ENCODE measurements at places on chromosomes 5 and 9.

GRCh38 chr5:119315516-119315949, 40.3 kb upstream of the TNFAIP8 start:
- no peak for DNase-seq

- DNase-seq = no peak
Observed at GRCh38 chr5:109921735-109922380, 232.1 kb downstream of the MAN2A1 start.

DNA sequence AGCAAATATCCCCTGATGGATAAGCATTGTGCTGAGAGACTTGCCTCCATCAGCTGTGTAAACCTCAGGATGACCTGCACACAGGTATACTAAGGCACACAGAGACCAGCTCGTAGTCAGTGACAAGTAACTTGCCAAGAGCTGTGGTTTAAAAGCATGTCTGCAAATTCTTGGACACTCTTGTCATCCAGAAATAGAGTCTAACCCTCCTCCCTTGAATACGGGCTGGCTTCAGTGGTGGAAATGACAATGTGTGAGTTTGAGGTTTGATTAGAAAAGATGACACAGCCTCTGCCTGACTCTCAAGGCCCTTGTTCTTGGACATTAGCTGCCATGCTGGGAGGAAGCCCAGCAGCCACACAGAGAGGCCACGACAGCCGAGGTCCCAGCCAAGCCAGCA, 114.4 kb downstream of the GADD45G start:
- DNase-seq = no peak

DNA sequence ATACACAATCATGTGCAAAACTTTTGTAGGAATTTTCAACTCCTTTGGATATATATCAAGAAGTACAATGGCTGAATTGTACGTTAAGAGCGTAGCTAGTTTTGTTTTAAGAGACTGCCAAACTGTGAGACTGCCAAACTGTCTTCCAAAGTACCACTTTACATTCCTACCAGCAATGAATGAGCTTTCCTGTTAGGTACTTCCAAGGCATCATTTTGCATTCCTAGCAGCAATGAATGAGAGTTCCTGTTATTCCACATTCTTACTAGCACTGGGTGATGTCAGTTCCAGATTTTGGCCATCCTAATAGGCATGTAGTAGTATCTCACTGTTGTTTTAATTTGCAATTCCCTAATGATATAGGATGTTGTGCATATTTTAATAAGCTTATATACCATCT, 219.3 kb downstream of the KCNN2 start:
- DNase-seq = no peak

DNA sequence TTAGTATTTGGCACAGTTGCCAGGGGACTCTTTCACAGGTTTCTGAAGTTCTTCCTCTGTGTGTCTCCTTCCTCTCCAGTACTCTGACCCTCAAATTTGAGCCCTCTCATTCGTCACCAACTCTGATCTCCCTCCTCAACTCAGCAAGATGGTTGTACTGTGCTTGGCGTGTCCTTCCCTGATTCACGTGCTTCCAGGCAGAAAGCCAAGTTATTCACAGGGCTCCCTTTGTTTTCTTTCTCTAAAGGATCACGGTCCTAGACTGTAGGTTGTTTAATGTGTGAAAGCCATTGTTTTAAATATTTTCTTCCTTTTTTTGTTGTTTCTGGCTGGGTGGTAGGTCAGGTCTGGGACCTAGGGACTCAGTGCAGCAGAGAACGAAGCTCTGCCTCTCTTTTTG, 142.9 kb downstream of the DMAC1 start:
- DNase-seq = no peak

- peak; percentile 7 for DNase-seq
Observed at GRCh38 chr5:98880151-98880550, 48.7 kb downstream of the CHD1 start.

GRCh38 chr5:65823204-65823603, 101.2 kb downstream of the NLN start:
- DNase-seq = no peak

GRCh38 chr5:155839251-155840037, 487.5 kb upstream of the SGCD start:
- DNase-seq = no peak

GRCh38 chr5:179318221-179318955, 26.9 kb downstream of the ADAMTS2 start:
- no peak for DNase-seq

GRCh38 chr9:127415657-127416056, 8.5 kb upstream of the ZNF79 start:
- no peak for DNase-seq

GRCh38 chr5:34580983-34581382, 75.1 kb upstream of the RAI14 start:
- no peak for DNase-seq

- no peak for DNase-seq
Observed at GRCh38 chr9:121281614-121282276, 13.8 kb downstream of the GSN start.

DNA sequence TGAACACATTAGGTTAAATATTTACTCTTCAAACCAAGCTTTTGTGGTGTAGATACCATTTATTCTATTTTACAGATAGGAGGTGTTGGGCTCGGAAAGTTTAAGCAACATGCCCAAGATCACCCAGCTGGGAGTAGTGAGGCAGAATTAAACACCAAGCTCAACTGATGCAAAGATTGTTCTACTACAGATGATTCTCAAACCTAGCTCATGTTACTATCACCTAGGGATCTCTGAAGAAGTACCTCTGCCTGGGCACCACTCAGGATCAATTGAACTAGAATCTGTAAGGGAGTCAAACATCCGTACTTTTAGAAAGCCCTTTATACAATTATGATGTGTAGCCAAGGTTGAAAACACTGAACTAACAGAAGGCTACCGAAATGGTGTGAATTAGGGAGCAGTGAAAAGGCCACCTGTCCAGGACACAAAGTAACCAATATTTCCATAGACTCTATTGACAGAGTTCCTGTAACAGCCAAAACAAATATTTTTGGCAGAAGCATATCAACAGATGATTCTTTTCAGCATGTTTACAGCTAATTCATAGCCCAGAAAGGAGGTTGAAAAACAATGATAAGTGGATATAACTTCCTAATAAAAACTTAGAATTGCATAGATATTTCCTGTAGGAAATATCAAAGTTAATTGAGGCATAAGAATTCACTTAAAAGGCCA, 158.5 kb upstream of the PTGER4 start:
- DNase-seq = no peak

- DNase-seq = no peak
Observed at GRCh38 chr5:161431963-161432362, 114.6 kb downstream of the GABRB2 start.

DNA sequence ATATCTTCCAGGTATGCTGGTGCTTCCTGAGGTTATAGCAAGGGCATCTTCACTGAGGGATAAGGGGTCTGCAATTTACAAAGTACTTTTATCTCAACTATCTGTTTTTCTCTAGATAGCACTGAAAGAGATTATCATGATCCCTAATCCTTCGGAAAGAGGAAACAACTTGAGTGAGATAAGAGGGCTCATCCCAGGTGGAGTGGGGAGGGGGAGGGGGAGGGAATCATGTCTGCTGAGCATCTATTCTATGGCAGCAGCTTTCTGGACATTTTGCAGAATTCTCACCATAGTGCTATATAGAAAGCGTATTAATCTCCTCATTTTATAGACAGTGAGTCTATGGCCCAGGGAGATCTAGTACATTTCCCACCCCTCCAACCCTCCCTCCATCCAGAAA, 5.9 kb downstream of the TNFSF15 start:
- no peak for DNase-seq

- DNase-seq = no peak
Observed at GRCh38 chr9:79984429-79985067, 412.8 kb downstream of the TLE4 start.

DNA sequence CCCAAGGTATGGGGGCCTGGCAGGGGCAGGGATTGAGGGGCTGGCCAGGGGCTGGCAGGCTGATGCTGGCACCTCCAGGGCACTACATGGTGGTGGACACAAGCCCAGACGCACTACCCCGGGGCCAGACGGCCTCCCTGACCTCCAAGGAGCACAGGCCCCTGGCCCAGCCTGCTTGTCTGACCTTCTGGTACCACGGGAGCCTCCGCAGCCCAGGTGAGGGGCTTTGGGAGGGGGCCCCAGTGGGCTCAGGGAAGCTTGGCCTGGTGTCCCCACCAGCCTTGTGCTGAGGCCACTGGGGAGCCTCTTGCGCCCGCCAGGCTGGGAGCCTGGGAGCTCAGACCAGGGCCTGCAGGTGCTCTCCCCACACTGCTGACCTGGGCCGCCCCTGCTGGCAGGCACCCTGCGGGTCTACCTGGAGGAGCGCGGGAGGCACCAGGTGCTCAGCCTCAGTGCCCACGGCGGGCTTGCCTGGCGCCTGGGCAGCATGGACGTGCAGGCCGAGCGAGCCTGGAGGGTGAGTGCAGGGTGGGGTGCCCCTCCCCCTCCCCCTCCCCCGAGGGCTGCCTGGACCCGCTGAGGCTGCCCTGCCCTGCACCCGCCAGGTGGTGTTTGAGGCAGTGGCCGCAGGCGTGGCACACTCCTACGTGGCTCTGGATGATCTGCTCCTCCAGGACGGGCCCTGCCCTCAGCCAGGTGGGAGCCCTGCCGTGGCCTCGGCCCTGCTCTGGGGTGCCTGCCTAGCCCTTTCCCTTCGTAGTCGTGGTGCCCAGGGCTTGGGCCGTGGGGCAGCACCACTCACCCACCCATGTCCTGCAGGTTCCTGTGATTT, 5.7 kb downstream of the MAMDC4 start:
- no peak for DNase-seq

DNA sequence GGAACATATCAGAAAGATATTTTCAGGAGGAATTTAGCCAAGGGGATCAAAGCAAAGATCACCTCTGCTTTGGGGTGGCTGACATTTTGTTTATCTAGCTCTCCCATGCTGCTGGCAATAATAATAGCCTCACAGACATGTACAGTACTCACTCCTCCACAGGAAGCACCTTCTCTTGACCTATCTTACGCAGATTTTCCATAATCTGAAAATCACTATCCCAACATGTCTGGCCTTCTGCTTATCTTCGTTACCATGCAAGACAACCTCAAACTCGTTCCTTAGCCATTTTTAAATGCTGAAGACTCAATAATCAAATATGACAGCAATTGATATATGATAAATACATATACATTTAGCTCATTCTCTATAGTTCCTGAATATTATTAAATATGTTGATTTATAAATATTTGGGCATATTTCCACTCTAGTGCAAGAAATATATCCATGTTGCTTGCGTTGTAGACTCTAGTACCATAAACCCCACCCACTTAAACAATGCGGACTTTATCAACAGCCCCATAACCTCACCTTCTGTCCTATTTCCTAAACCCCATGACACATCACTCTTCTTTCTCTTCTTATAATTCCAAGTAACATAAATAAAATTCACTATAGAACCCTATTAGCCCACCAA, 18.0 kb downstream of the ZNF608 start:
- no peak for DNase-seq

DNA sequence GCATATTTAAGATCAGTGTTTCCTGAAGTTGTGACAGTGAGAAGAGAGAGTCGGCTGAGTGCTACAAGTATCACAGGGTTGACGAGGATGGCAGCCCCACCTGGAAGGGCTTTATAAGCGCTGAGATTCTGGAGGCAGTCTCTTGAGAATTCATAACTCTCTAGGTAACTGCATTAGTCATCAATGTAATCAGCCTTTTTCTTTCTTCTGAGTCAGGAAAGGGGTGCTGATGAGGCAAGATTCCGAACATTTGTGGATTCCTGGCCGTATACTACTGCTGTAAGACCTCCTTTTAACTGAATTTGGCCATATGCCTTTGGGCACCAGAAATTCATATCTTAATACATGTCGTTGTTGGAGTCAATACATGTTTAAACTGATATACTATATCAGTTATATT, 6.6 kb upstream of the RNF20 start:
- DNase-seq = no peak

- DNase-seq = no peak
Observed at GRCh38 chr9:114590328-114590727, 2.8 kb downstream of the ATP6V1G1 start.

GRCh38 chr5:15571081-15571480, 71.1 kb downstream of the FBXL7 start:
- DNase-seq = no peak

DNA sequence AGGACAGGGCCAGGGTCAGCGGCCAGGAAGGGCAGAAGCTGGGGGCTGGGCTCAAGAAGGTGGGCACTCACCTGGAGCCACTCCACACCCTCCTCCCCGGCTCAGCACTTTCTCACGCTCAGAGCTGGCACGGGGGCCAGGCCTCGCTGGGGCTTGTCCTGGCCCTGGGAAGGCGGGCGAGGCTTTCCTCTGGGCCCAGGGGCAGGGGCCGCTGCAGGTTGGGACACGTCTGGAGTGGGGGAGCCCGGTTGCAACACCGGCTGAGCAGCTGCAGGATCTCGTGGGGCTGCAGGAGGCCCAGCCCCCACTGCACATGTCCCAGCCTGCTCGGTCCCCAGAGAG, 38.9 kb upstream of the EGFL7 start:
- no peak for DNase-seq

DNA sequence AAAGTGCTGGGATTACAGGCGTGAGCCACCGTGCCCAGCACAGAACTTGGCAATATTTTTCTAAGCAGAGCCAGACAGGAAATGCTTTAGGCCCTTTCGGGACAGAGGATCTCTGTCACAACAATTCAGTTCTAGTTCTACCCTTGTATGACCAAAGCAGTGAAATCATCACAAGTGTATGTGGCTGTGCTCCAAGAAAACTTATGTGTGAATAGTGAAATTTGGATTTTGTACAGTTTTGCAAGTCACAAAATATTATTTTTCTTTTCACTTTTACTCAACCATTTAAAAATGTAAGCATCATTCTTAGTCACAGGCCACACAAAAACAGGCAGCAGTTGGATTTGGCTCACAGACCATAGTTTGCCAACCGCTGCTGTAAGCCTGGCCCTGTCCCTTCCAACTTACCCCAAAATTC, 20.4 kb upstream of the PRUNE2 start:
- DNase-seq = no peak

- no peak for DNase-seq
Observed at GRCh38 chr5:164012371-164012770, 507.0 kb downstream of the MAT2B start.

- DNase-seq = no peak
Observed at GRCh38 chr5:3092211-3092610, 340.7 kb upstream of the IRX2 start.

- DNase-seq = no peak
Observed at GRCh38 chr9:121569266-121569648, 69.6 kb upstream of the GGTA1 start.

DNA sequence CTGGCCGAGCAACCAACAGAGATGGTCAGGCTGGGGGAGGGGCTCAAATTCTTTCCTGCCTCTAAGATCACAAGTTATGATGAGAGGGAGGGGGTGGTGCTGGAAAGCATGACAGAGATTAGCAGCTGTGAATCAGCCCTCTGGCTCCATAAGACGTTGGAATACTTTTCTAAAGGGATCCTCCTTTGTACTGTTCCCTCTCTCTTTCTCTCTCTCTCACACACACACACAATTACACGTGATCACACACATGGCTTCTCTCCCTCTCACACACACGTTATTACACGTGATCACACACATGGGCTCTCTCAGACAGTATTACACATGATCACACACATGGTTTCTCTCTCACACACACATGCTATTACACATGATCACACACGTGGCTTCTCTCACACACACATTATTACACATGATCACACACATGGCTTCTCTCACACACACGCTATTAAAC, at the start of gene SLC45A2:
SLC45A2 (minus strand) TSS at position 23 of the 454 bp plus-strand sequence. CDS start 110 bp downstream, outside the sequence.
- no peak for DNase-seq

All from stimulated activated CD4-positive, alpha-beta T cell treated with anti-CD3 and anti-CD28 coated beads, Interleukin-4, amount 100 ng/mL, for 48 hours (primary cell).